ENCODE measurements at places on chromosomes 7 and 10.

GRCh38 chr7:16985621-16986020 lies 103.8 kb upstream of the AGR3 start:
- DNase-seq = no peak

DNA sequence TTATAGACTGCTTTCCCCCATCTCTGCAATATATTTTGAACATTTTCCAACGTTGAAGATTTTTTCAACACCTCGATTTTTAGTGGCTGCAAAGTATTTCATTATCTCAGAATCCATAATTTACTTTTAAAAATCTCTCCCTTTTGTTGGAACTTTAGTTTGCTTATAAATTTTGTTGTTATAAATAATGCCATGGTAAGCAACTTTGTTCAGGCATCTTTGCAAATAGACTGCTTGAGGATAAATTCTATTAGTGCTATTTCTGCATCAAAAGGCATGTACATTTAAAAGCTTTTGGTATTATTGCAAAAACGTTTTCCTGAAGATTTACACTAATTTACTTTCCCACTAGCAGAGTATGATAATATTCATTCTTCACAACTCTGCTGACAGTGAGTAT lies 79.4 kb downstream of the TMEM178B start:
- no peak for DNase-seq

DNA sequence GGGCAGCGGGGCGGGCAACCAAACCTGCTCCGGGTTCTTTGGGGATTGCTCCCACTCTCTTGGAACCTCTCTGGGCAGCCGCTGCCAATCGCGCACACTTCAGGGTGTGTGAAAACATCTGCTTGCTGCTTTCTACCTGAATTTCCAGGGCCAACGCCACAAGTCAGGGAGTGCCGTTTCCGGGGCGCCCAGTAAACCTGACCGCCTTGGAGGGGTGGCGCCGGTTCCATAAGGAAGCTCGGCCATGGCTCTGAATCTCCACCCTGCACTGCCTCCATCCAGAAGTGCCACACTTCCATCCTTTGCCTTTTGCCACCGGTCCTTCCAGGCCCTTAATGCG lies 679 bp upstream of the AFAP1L2 start:
- DNase-seq = no peak

DNA sequence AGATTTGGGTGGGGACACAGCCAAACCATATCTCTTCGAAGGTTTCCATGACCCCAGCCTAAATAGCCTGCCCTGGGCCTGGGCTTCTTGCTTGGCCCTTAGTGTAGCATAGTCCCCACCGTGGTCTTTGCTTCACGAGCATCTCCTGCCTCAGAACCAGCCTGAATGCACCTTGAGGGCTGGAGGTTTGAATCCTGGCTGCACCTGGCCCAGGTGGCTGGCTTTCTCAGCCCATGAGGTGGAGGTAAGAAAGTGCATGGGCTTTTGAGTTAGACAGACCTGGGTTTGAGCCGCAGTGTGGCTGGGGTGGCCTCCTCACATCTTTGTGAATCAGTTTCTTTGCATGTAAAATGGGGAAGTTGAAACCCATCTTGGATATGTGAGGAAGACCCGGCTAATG lies 24.2 kb upstream of the PCBD1 start:
- DNase-seq = no peak

- no peak for DNase-seq
Measured at GRCh38 chr10:115050375-115051010, 42.7 kb upstream of the ATRNL1 start.

DNA sequence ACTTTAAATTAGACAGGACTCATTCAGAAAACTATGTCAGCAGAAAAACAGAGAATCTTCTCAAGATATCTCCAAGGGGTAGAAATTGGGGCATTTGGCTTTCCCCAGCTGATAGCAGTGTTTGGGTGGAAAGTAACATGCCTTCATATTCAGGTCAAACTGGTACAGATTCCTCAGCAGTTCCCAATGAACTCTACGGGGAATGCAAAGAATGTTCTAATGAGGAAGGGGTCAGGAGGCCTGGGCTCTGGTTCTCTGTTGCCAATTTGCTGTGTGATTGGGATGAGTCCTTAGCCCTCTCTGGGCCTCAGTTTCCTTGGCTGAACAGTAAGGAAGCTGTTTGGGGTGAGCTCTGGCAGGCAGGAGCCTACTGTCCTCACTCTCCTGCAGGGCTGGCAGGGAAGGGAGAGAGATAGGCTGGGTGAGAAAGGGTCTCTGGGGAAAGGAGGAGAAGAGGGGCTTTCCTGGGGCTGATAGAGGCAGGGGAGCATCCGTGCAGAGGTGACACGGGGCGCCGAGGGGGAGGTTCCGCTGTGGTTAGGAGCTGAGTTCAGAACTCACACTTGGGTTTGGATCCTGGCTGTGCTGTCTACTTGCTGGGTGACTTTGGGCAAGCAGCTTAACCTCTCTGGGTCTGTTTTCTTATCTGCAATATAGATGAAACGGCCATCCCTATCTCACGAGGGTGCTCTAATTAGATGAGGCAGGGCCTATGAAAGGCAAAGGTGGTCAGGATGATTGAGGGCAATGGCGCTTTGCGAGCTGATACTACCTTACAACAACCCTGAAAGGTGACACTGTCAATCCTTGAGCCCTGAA lies 45.1 kb downstream of the SPOCK2 start:
- no peak for DNase-seq

GRCh38 chr7:12111422-12112405 lies 99.4 kb upstream of the TMEM106B start:
- DNase-seq = peak; percentile 27

DNA sequence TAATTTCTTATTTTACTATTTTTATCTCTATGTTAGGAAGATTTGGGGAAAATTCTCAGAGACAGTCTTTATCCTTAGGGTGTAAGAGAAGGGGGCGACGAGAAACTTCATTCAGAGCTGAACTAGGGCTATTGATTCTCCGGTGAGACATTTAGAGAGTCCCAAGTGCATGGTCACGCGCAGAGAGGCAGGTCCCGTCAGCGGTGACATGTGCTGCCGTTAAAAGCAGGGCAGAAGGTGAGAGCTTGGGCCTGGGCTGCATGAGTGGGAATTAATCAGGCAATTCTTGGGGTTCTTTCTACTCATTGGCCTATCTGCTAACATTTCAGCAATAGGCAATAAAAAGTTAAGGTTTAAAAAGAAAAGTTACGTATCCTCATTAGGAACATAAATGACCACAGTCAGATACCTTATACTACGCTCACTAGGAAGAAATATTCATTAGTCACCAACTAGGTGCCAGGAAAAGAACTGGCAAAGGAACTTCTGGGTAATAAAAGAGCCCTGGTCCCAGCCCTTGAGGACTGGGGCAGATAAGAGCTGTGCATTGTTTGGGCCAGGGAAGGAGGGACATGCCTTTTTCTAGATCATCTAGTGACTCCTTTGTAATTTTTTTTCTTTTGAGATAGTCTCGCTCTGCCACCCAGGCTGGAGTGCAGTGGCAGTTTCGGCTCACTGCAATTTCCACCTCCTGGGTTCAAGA lies 21.2 kb downstream of the PRKCQ start:
- no peak for DNase-seq

DNA sequence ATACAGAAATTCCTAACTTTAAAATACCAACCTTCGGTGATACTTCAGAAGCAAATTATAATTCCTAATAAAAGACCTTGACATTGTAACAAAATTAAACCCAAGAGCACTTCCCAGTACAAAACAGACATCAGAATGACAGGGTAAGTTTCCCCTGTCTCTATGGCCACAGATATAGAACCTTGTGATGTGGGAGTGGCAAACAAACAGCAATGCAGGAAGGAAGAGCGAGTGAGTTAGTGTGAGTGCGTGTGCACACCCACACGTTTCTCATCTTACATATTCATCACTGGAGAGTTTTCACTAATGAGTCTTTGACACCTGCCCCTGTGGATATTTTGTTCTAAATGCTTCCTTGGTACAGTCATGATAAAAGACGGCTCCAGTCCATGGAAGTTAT lies 72.2 kb downstream of the VWC2 start:
- no peak for DNase-seq

DNA sequence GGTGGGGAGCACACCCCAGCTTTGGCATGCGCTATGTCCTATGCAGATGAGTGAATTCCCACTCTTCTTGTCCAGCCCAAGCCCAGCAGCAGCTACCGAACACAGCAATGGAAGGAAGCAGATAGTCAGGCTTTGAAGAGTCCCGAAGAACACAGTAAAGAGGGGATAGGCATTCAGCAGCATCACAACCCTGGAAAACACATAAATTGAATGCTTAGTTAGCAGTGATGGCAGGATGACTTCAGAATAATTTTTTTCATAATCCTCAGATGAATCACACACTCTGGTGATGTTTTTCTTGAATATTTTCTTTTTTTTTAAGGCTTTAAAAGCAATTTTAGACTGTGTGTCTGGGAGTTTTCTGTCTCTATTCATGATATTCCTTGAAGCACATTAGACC lies 95.8 kb downstream of the CFAP58 start:
- no peak for DNase-seq

- no peak for DNase-seq
Measured at GRCh38 chr7:50531928-50532327, 33.3 kb downstream of the DDC start.

- no peak for DNase-seq
Measured at GRCh38 chr7:44548893-44549292, 7.8 kb upstream of the NPC1L1 start.

GRCh38 chr10:12103802-12104201 lies 25.7 kb upstream of the SEC61A2 start:
- no peak for DNase-seq

DNA sequence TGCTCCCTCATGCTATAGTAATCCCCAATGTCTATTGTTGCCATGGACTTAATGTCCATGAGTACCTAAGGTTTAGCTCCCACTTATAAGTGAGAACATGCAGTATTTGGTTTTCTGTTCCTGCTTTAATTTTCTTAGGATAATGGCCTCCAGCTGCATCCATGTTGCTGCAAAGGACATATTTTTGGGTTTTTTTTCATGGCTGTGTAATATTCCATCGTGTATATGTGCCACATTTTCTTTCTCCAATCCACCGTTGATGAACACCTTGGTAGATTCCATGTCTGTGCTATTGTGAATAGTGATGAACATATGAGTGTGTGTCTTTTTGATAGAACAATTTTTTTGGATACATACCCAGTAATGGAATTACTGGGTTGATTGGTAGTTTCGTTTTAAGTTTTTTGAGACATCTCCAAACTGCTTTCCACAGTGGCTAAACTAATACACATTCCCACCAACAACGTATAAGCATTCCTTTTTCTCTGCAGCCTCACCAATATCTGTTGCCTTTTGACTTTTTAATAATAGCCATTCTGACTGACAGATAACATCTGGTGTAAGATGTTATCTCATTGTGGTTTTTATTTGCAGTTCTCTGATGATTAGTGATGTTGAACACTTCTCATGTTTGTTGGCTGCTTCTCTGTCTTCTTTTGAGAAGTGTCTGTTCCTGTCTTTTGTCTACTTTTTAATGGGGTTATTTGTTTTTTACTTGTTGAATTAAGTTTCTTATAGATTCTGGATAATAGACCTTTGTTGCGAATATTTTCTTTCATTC lies 68.8 kb upstream of the IFRD1 start:
- no peak for DNase-seq

DNA sequence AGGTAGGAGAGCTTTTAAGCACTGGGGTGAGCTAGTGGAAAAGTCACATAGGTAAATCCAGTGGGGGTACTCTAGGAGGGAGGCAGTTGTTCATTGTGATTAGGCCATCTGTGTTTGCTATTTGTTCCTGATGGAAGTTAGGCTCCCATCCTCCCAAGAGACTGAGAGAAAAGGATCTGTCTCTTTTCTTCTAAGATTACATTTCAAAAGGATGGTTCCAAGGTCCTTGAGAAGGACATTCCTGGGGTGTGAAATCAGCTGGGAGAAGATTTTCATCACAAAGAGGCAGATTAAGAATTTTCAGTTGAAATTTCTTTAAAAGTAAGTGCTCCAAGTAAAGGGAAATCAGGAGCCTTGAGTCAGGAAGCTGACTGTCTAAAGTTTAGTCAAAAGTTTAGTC lies 210.8 kb upstream of the CSTF2T start:
- no peak for DNase-seq

DNA sequence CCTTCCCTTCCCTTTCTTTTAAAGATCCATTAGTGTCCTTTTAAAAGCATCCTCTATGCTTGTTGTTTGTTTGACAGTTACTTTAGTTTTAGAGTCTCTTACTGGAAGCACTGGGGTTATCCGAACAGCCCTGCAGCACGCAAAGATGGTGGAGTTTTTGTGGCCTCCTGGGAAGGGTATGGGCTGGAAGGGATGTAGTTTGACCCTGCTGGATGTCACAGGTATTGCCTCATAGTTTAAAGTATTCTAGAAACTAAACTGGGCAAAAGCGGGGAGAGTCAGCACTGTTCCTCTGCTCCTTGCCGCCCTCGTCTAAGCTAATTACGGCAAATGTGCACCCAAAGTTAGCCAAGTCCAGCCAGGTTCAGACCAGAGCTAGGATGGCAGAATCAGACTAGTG lies 35.8 kb upstream of the GNAI1 start:
- no peak for DNase-seq

DNA sequence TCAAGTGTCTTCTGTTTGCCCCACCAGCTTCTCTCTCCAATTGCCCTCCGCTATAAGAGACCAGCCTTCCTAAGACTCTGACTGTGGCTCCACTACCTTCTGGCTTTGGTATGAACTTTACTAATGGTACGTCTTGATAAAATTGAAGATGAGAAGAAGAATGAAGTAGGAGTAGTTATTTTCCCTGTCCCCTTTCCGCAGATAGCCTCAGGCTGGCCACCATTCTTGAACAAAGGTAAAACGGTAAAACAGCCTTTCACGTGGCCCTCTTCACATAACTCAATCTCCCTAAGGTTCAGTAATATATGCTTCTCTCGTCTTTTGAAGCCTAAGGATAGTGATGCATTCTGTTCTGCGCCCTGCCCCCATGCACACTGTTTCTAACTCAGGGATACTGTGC lies 9.9 kb upstream of the ITGB8 start:
- DNase-seq = no peak

DNA sequence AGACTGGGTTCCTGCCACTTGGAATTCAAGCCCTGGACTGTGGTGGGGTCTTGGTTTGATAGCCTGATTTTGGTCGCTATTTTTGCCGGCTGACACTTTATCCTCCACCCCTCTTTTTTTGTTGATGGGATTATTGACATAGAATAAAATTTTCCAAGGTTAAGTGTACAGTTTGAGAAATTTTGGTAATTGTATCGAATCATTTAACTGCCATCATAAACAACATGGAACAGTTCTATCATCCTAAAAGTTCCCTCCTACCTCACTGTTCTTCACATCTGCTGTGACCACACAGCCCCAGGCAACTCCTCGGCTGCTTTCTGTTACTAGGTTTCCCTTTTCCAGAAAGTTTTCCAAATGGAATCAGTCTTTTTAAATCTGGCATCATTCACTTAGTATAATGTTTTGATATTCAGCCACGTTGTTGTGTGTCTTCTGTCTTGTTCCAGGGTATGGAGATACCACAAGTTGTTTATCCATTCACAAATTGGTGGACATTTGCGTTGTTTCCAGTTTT lies 50.6 kb upstream of the STEAP1B start:
- peak; percentile 56 for DNase-seq
